Occipital lobe (tissue), 3 donors: ENCODE measurements at places on chromosomes 3 and 15. TPM values are rescaled to one million over a fixed set of nuclear protein-coding genes. Genes with fewer than 3 reads are reported as not detected.

DNA sequence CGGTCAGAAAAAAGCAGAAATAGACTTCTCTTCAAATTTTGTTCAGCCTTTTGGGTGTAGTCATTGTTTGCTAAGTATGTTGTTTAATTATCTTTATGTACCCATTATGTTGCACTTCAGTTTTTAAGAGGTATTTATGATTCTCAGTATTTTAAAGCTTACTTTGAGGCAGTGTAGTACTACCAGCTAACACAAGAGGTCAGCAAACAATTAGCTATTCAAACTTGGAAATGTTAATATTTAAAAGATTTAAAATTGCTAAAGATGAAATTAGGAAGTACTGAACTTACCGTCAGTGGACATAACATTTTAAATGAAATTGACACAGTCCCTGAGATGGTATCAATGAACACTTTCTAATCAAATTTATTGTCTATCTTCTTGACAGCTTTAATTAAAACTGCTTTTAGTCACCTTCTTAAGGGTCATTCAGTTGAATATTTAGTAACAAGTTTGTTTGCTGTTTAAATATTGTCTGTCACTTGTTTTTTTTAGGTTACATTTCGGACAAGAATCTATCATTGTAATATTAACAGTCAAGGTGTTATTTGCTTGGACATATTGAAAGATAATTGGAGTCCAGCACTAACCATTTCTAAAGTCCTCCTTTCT lies 28.1 kb downstream of the NKIRAS1 start:
- no peak for DNase-seq

DNA sequence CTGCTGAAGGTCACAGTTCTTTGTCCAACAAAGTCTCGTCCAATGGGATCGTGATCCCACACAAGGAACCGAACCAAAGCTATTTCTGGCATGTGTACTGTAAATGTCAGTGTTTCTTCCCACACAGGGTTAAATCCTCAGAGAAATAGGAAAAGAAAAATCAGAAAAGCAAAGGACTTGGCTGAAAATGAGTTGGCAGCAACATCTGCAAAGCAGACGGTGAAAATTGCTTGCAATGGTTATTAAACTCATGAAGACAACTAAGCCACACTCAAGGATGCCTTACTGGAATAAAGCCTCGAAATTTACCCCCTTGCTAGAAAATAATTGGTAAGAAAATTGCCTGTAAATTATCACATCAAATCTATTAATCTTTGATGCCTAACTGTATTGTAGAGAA lies 195.2 kb upstream of the STRIT1 start:
- DNase-seq = no peak

DNA sequence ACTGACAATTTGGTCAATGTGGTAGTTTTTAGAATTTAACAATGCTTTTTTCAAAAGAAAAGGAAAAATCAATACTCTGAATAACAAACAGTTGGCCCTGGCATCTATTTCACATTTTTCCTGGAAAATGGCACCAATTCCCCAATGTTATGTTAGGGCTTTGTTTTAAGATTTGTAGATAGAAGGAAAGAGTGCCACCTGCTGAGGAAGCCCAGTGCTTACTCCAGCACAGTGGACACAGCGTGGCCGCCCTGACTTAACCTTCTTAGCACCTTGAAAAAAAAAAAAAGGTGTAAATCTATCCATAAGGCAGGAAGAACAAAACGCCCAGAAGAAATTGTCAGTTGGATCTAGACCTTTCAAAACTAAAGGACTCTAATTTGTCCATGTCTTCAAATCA lies 110.7 kb upstream of the CNTN4 start:
- DNase-seq = no peak

Gene CDV3
- total RNA-seq = 117 TPM
